Activated CD4-positive, alpha-beta memory T cell treated with anti-CD3 and anti-CD28 coated beads for 36 hours (primary cell): ENCODE measurements at places on chromosomes 11 and 22. TPM values are rescaled to one million over a fixed set of nuclear protein-coding genes. Genes with fewer than 3 reads are reported as not detected.

DNA sequence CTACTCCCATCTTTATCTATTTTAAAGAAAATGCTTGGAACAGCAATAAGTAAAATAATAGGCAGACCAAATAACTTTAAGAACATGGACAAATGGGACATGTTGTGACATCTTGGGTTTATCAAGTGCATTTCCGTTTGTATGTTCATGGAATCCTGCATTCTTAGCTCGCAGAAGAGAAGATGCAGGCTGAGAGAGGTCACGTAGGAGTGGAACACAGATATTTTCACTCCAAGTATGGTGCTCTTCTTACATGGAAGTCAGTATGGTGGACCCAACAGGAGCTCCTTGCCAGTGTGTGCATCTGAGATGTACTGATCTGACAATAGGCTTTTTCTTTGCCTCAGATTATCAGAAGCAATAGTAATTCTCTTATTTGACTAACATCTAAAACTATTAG lies 1.7 kb downstream of the E2F8 start:
- no peak overlapping the region for H3K27ac ChIP-seq
- peak overlapping the region; percentile 35 for H3K4me3 ChIP-seq
- peaks cover 20% of the 10 kb centered on the region for H3K4me1 ChIP-seq

DNA sequence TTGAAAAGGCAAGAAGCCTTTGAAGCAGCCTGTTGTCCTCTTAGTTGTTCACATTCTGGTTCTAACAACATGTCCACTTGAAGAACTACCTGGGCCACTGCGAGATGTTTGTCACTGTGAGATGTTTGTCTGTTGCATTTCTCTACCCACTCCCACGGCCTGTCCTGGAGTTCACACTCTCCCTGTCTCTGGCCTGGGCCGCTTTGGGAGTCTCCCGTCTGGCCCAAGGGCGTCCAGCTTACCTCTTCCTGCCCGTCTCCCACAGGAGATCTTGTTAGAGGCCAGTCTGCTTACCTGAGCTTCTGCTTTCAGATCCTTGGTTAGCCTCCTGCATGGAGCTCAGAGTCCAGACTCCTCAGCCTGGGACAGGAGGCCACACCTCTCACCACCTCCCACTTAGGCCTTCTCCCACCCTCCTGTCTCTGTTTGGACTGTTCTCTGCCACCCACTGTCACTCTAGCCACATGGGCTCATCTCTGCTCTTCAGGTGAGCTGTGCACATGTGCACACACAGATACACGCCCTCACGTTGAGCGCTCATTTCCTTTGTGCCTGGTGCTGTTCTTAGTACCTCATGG lies 66.0 kb downstream of the TBC1D22A start:
- H3K36me3 ChIP-seq: peaks cover 35% of the 10 kb centered on the region
- no peaks in the 10 kb centered on the region for H3K27me3 ChIP-seq
- H3K4me1 ChIP-seq: peaks cover 21% of the 10 kb centered on the region
- no peak overlapping the region for H3K4me3 ChIP-seq
- no peak for DNase-seq

GRCh38 chr11:46330563-46331281 lies 16.5 kb upstream of the DGKZ start:
- DNase-seq: no peak
- H3K4me3 ChIP-seq: peak overlapping the region; percentile 23
- H3K27ac ChIP-seq: peak overlapping the region; percentile 66
- no peaks in the 10 kb centered on the region for H3K36me3 ChIP-seq
- H3K27me3 ChIP-seq: no peaks in the 10 kb centered on the region

- H3K36me3 ChIP-seq: peaks cover 39% of the 10 kb centered on the region
- no peaks in the 10 kb centered on the region for H3K4me1 ChIP-seq
- DNase-seq: peak; percentile 17
- H3K4me3 ChIP-seq: no peak overlapping the region
Observed at GRCh38 chr22:17891481-17892167, 117.4 kb upstream of the BID start.

DNA sequence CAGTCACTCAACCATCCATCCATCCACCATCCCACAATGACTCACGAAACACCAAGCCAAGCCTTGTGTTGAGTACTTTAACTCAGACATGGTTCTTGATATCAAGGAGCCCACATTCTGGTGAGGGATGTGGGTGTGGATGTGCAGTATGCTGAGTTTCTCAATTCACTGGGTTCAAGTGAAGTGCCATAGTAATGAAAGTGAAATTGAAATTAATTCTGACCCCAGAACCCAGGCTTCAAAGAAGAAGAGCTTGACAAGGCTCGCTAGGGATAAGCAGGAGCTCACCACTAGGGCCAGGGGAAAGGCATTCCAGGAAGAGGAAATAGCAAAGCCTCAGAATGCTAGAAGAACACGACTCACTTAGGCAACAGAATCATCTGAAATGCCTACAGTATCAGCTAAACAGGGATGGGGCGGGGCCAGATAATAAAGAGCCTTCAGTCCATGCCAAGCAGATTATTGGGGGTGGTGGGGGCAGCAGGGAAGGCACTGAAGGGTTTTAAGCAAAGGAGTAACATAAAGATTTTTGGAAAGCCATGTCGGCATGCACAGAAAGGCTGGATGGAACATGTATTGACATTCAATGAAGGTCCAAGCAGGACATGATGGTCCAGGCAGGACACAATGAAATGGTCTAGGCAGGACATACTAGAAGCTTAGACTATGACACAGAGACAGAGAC lies 37.2 kb downstream of the RTL6 start:
- H3K4me3 ChIP-seq: no peak overlapping the region
- DNase-seq: peak; percentile 31
- H3K36me3 ChIP-seq: no peaks in the 10 kb centered on the region
- H3K27ac ChIP-seq: peak overlapping the region; percentile 52
- H3K4me1 ChIP-seq: peaks cover 29% of the 10 kb centered on the region

DNA sequence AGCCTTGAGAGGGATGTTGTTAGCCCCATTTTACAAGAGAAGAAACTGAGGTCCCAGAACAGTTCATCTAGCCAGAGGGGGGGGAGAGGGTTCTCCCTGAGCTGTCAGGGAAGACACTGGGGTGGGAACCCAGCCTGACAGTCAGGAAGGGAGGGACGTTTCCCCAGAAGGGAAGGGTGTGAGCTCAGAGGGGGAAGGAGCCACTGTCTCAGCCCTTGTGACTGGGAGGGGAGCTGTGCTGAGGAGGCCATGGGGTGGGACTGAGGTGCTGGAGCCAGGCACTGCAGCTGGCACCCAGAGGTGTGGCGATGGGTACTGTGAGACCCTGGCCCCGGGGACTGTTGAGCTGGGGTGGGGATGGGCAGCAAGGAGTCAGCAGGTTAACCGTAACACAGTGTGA lies 35.7 kb downstream of the DAGLA start:
- H3K4me1 ChIP-seq: no peaks in the 10 kb centered on the region
- DNase-seq: no peak
- no peaks in the 10 kb centered on the region for H3K36me3 ChIP-seq

GRCh38 chr11:19602891-19603290 lies 109.7 kb upstream of the NAV2 start:
- peaks cover 12% of the 10 kb centered on the region for H3K27me3 ChIP-seq
- DNase-seq: no peak
- H3K4me1 ChIP-seq: no peaks in the 10 kb centered on the region
- H3K27ac ChIP-seq: no peak overlapping the region
- H3K4me3 ChIP-seq: no peak overlapping the region

GRCh38 chr22:37552524-37553163 lies 7.6 kb upstream of the CDC42EP1 start:
- no peak for DNase-seq
- H3K27ac ChIP-seq: no peak overlapping the region
- H3K4me1 ChIP-seq: no peaks in the 10 kb centered on the region
- no peaks in the 10 kb centered on the region for H3K36me3 ChIP-seq
- peaks cover 26% of the 10 kb centered on the region for H3K27me3 ChIP-seq
- no peak overlapping the region for H3K4me3 ChIP-seq

GRCh38 chr11:59810911-59811259 lies 307 bp upstream of the MRPL16 start:
- H3K4me3 ChIP-seq: peak overlapping the region; percentile 90
- DNase-seq: no peak
- peaks cover 16% of the 10 kb centered on the region for H3K36me3 ChIP-seq
- peak overlapping the region; percentile 86 for H3K27ac ChIP-seq
- H3K27me3 ChIP-seq: no peaks in the 10 kb centered on the region
- H3K4me1 ChIP-seq: peaks cover 20% of the 10 kb centered on the region

- no peaks in the 10 kb centered on the region for H3K36me3 ChIP-seq
- no peaks in the 10 kb centered on the region for H3K4me1 ChIP-seq
- no peaks in the 10 kb centered on the region for H3K27me3 ChIP-seq
- H3K27ac ChIP-seq: no peak overlapping the region
- no peak overlapping the region for H3K4me3 ChIP-seq
Observed at GRCh38 chr22:24894998-24895397, 51.5 kb downstream of the LHFPL7 start.

The MYOD1 gene
- total RNA-seq: not detected

The OR51I1 gene
- not detected for total RNA-seq

The ANO5 gene
- total RNA-seq: not detected

The FOSL1 gene
- 17.7 TPM for total RNA-seq

The ZNF280B gene
- 2.1 TPM for total RNA-seq

The RGL4 gene
- total RNA-seq: 7.7 TPM

The MS4A3 gene
- total RNA-seq: not detected
